Activated CD8-positive, alpha-beta memory T cell treated with anti-CD3 and anti-CD28 coated beads for 4 hours (primary cell): ENCODE measurements at places on chromosomes 2 and 18.

DNA sequence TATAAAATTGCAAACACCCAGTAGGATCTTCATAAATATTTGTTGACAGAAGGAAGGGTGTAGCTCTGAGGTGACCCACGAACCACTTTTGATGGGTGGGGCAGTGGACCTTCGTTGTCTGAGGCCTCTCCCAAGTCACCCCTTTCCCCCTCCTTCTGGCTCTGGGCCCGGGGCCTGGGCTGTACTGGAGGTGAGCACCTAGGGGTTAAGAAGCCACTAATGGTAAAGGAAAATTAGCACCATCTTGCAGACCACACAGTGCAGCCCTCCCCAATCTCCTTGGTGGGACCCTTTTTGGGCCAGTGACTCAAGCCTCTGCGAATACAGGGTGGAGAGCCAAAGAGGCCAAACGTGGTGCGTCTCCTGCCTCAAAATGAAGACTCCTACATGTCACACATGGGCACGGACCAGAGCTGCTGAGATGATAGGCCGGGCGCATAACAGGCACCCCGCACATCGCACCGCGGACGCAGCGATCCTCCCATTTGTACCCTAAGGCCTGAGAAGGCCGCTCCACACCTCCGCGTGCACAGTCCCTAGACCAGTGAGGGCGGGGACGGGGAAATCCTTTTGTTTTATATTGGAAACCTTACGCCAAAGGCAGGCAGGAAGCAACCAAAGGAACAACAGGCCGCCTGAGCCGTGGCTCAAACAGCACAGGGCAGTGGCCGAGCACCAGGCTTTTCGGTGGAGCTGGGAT is 31.9 kb upstream of the ATP6V1B1 start:
- DNase-seq: no peak

GRCh38 chr2:135984199-135985017 is 1.0 kb downstream of the DARS1 start:
- no peak for DNase-seq

DNA sequence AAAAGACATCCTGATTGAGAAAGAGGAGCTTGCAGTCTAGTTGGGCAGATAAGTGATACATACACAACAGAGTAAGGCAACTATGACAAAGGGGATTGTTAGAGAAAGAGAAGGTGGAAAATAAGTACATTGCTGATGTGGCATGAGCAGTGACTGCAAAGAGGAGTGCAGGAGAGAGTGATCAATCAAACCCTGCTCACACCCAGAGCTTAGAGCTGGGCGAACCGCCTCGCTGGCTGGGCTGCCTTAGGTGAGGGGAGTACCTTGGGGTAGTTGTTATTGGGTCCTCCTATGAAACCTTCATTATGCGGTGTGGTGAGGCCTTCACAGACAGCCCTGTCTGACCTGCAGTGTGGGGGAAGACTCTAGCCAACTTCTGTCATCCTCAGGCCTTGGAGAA is 161.7 kb downstream of the FHOD3 start:
- no peak for DNase-seq

GRCh38 chr18:13451661-13452387 is 233.3 kb downstream of the LDLRAD4 start:
- no peak for DNase-seq

- no peak for DNase-seq
Measured at GRCh38 chr2:7994397-7994951, 687.4 kb upstream of the ID2 start.

DNA sequence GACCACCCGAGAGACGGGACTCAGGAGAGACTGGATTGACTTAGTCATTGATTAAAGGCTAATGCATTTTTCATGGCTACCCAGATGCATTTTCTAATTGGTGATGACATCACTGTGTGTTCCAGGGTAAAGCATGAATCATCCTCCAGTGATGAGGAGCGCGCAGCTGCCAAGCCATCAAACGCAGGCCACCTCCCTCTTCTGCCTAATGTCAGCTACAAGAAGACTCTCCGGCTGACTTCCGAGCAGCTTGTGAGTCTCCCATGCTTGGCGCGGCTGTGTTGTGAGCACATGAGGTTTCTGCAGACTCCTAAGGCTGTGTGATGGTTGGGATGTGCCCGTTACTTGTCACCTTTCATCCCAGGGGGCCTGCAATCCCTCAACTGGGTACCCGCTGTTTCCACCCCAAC is 56.4 kb downstream of the LPIN1 start:
- no peak for DNase-seq

DNA sequence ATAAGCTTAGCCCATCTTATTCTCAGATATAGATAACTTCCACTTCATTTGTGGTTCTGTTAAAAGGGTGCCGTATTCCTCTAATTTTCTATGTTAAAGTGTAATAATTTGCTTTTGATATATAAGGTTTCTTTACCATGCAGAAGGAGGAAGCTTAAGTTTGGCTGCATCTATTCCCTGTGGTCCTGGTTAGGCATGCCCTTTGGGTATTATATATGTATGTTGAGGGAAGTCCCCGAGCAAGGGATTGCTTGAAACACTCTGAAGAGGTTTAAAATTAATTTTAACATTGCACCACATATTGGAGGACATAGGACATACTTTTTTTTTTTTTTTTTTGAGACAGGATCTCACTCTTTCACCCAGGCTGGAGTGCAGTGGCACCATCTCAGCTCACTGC is 16.9 kb upstream of the MYO1B start:
- DNase-seq: no peak

DNA sequence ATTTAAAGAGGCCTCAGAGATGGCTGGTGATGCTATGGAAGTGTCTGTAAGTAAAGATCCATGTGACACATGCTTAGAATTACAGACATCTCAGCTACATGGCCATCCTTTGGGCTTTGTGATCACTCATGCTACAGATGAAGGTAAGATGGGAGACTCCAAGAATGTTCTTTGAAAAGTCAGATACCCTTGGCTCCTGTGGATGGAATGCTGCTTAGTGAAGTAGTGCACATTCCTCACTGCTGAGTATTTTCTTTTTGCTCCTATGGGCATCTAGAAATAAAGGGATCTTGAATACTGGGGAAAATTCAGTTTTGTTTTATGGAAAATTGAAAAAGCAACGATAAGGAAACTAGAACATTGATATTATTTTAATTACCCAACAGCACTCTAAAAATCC is 55.2 kb upstream of the REV1 start:
- DNase-seq: no peak

DNA sequence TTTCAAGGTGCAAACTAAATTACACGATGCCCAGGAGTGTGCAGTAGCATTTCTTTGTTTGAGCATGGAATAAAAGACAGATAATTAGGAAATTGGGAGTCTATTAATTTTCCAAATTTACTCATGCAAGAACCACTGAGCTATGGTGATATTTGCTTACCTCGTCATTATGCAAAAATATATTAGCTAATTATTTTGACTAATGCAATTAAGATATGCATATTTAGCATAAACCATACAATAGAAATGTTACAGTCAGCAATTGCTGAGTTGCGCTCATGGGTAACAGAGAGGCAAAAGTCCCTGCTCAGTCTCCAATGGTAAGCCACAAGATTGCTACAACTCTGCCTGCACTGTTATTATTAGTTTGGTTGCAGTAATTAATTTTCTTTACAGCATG is 342.0 kb downstream of the TXNL1 start:
- no peak for DNase-seq
